ENCODE measurements at places on chromosomes 7 and 10.
A peak's percentile ranks its signal among the peaks of the same experiment; 100 is the strongest.

DNA sequence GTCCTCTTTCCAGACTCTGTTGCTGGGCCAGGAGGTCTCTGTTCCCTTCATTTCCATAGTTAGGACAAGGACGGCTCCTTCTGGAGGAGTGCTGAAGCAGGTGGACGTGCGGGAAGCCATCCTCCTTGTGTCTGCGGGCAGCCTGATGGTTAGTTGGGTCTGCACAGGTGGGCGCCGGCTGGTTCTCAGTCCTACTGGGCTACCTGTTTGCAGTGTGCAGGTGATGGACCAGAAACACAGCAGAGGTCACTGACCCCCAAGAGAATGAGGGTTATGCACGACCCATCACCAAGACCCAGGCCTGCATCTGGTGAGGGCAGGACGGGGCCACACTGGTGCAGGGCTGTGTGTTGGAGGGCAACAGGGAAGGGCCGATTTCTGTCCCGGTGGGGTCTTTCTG, 7.8 kb downstream of the RARRES2 start:
- no peak for DNase-seq

- peak; percentile 47 for DNase-seq
Observed at GRCh38 chr7:44375236-44375699, 49.9 kb upstream of the CAMK2B start.

DNA sequence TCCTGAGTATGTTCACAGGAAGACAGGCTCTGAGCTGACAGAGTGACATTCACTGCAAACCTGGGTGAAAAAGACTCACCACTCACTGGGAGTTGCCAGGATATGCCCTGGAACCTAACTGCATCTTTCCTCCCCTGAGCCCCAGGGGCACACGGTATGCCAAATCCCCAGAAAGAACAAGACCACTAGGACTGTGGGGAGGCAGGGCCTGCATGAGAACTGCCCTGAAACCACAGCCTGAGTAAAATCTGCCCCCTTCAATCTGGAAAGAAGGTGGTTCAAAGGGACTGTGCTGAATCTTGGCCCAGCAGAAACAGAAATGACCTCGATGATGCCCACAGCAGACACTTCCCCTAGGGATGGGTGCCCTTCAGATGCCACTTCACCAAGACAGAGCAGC, 6.5 kb downstream of the FAM53B start:
- no peak for DNase-seq

DNA sequence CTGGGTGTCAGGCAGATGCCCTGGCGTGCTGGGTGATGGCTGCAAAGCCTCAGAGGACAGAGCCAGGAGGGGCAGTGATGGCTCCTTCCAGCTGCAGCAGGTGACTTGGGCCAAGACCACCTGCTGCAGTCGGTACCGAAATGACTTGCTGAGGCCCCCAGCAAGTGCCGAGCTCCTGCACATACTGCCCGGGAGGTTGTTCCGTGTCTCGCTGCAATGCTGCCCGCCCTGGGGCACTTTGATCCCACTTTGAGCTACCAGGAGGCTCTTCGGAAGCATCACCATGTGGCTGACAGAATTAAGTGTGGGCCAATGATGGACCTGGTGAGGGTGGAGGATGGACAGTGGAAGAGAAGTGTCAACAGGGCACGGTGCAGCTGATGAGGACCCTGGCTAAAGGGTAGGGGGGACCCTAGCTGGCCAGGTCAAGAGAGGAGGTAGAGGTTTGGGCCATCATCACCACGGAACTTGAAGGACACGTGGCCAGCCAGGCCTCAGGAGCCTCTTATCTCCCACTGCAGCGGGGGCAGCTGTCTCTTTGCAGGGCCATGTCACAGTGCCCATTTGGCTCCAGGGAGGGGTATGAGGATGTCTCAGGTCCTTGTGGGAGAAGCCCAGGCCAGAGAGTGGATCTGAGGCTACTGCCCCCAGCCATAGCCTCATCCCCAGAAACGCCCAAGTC, 51.1 kb upstream of the NANOS1 start:
- DNase-seq, result no peak

GRCh38 chr10:110423650-110424049, 74.1 kb upstream of the DUSP5 start:
- no peak for DNase-seq

- DNase-seq, result no peak
Observed at GRCh38 chr7:3153118-3153517, 109.5 kb upstream of the CARD11 start.

DNA sequence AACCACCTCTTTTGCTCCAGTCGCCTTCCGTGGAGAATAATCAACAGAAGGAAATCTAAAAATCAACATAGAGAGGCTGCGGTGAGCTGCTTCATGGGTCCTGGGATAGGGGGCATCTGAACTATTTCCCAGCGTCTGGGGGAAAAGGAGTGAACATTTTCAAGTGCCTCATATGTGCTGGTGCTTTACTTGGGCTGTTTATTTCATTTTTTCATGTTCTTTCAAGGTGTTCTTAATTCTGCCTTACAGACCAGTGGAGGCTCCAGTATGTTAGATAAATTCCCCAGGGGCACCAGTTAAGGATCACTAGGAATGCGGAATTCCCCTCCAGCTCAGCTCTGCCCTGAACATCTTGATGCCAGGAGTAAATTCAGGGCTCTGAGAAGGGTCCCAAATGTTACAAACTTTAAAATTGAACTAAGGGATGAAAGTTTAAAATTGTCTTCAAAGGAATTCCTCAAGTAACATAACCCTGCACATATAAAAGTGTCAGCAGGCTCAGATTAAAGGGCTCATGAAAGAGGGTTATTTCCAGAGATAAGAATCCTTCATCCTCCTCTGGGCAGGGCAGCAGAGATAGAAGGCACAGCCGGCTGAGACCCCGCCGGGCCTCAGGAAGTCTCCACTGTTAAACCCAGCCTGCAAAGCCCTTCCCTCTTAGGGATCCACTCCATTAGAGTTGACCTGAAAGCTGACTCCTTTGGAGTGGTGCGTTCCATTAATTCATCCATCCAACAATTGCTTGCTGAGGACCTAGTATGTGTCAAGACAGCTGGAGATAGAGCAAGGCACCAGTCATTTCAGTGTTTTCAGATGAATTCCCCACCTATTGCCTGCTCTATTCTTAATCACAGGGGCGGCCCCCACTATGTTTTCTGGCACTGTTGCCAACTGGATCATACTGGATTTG, 345.8 kb downstream of the KCNMA1 start:
- no peak for DNase-seq

DNA sequence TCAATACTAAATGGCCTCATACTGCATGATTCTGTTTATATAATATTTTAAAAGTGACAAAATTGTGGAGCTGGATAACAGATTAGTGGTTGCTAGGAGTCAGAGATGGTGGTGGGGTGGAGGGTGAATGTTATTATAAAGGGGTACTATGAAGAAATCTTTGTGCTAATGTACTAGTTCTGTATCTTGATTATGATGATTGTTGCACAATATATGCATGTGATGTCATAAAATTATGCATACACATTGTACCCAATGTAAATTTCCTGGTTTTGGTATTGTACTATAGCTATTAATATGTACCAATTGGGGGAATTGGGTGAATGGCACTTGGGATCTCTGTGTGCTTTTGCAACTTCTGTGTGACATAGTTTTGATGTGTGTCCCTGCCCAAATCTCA, 112.2 kb downstream of the TMEM26 start:
- DNase-seq, result no peak

GRCh38 chr7:99142727-99143520, 984 bp downstream of the SMURF1 start:
- DNase-seq, result peak; percentile 95
